NCI-H2107 (cell line): ENCODE measurements at places on chromosomes 5 and 9.
A peak's percentile ranks its signal among the peaks of the same experiment; 100 is the strongest.

DNA sequence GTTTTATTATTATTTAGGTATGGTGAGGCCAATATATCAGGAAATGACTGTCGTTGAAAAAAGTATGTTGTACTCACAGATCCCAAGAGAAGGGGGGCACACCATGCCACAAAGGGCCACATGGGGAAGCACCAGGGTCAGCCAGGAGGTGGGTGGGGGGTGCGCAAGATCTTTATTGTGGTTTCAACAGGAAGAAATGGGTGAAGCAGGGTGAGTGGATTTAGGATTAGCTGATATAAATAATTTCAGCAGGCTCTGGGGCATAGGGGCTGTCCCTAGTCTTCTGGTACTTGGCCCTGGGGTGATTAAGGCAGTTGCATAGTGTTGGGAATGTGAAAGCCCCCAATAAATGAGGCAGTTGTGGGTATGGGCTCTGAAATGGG is 8.6 kb downstream of the PDCD1LG2 start:
- DNase-seq = no peak

DNA sequence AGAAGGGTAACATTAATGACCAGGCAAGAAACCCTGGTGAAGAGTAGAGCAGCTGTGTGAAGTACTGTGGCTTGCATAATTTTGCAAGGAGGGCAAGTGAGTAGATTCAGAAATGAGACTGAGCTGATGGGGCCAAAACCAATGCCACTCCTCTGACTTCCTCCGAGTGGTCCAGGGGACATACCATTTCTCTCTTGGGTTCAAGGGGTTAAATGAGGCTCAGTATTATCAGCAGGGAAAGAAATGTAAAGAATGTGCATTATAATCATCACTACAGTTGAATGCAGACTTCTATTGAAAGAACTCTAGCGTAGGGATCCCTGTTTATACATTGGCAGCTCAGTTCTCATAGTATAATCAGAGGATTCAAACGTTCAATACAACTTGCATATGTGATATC is 9.9 kb downstream of the POLR3G start:
- DNase-seq = no peak

DNA sequence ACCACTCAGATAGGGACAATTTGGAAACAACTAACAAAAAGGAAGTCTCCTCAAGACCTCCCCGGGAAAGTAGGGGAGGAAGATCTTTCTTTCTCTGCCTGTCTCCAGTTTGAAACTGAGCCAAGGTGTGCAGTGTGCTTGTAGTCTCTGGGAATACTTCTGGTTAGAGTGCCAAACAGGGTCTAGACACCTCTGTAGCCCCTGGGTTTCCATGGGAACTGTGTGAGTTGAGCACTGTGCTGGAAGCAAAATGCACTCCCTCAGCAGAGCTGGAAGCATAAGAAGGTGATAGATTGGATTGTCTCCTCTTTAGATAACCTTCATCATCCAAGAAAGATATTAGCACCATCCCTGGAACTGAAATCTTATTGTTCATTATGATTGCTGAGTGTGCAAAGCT is 129.2 kb upstream of the TNPO1 start:
- no peak for DNase-seq

DNA sequence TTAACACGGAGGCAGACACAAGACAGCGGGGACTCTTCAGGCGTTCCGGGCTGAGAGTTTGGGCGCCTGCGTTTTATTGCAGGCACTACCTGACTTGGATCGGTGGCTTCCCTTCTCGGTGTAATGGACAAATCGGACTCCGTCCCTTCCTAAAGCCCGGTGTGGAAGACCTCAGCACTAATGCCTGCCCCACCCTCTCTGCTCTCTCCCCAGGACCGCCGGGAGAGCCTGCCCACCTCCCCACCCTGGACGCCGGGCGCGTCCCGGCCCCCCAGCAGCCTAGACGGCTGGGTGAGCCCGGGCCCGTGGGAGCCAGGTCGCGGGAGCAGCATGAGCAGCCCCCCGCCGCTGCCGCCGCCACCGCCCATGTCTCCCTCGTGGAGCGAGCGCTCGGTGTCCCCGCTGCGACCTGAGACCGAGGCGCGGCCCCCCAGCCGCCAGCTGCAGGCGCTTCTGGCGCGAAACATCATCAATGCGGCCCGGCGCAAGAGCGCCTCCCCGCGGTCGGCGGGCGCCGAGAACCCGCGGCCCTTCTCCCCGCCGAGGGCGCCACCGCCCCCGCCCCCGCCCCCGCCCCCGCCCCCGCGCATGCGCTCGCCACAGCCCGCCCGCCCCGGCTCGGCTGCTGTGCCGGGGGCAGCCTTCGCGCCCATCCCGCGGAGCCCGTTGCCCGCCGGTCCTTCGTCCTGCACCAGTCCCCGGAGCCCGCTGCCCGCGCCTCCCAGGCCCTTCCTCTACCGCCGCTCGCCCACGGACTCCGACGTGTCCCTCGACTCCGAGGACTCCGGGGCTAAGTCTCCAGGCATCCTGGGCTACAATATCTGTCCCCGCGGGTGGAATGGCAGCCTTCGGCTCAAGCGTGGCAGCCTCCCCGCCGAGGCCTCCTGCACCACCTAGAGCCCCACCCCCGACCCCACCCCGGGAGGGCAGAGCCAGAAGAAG is 4.6 kb upstream of the MYOZ3 start:
- peak; percentile 31 for DNase-seq

DNA sequence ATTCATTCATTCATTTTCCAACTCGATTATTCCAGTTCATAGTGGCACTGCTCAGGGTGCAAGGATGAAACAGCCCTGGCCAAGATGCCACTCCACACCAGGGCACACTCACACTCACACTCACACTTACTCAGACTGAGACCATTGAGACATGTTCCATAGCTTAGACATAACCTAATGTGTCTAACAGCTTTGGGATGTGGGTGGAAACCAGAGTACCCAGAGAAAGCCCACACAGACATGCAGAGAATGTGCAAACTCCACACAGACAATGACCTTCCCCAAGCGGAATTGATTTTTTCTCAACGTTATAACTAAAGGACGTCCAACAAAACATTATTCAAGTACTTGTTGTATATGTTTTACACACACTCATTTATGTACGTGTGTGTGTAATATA is 1363.5 kb downstream of the EFNA5 start:
- DNase-seq = no peak

DNA sequence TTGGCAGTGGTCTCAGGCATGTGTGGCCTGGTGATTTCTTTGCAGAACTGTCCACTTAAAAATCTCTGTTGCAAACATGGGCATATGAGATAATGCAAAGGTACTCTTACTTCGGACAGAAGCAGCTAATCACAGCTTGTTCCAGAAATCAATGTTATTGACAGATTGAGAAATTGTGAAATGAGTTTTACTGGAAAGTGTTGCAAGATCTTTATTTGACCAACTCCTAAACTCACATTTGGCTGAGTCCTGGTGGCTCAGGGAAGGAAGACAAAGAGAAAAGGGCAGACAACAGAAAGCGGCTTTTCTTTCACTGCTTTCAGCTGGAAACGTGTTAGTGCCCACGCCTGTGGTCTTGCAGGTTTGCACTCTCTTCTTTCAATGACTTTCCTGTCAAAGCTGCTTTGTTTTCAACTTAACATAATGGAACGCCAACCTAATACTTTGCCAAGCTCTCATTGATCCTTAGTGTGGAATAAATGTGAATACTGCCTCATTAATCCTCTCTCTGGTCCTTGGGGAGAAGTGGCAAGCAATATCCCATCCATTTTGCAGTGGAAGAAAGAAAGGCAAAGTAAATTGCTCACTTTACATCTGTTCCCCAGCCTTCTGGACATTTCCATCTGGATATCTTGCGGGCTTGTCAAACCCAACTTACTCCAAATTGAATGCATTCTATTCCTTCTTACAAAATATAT is 586.4 kb downstream of the LRRC70 start:
- no peak for DNase-seq

- no peak for DNase-seq
These were observed 68.4 kb downstream of the HSPA4 start for GRCh38 chr5:133120156-133120750.

DNA sequence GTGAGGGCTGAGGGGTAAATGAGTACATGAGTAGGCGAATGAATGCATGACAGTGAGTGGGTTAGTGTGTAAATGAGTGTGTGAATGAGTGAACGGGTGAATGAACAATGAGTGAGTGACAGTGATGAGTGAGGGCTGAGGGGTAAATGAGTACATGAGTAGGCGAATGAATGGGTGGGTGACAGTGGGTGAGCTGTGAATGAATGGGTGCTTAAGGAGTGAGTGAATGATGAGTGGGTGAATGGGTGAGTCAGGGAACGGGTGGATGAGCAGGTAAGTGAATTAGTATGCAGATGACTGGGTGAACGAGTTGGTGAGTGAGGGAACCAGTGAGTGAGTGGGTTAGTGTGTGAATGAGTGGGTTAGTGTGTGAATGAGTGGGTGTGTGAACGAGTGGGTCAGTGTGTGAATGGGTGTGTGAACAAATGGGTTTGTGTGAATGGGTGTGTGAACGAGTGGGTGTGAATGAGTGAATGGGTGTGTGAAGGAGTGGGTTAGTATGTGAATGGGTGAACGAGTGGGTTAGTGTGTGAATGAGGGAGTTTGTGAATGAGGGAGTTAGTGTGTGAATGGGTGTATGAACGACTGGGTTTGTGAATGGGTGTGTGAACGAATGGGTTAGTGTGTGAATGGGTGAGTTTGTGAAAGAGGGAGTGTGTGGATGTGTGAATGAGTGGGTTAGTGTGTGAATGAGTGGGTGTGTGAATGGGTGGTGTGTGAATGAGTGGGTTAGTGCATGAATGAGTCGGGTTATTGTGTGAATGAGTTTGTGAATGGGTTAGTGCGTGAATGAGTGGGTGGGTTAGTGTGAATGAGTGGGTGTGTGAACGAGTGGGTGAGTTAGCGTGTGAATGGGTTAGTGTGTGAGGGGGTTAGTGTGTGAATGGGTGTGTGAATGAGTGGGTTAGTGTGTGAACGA is 32.9 kb downstream of the NKD2 start:
- DNase-seq = no peak

GRCh38 chr5:180085837-180086236 is 14.3 kb upstream of the RNF130 start:
- DNase-seq = no peak

GRCh38 chr5:124745007-124745927 is 1.2 kb downstream of the ZNF608 start:
- DNase-seq = no peak

GRCh38 chr9:134775081-134775951 is 105.3 kb upstream of the FCN2 start:
- no peak for DNase-seq

- no peak for DNase-seq
These were observed 21.0 kb upstream of the RHOBTB3 start for GRCh38 chr5:95709967-95710650.

GRCh38 chr5:172866802-172867748 is 33.0 kb downstream of the ERGIC1 start:
- no peak for DNase-seq

- DNase-seq = no peak
These were observed 190.1 kb downstream of the CWC27 start for GRCh38 chr5:64958757-64959391.

- DNase-seq = no peak
These were observed 70.2 kb downstream of the NR2F1-AS1 start for GRCh38 chr5:93510626-93511380.

DNA sequence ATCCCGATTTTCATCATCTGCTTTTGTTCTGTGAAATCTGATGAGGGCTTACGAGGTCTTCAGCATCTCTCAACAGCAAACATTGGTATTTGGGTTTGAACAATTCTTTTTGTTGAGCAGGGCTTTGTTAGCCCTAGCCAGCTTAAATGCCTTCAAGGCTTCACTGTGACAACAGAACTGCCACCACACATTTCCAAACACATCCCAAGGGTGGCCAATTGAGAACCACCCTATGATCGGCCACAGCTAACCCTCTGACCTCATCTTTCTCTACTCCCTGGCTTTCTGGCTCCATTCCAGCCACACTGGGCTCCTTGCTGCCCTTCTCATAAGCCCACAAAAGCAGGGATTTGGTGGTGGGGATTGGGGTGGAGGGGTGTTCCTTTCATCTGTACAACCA is 17.6 kb downstream of the MTX3 start:
- DNase-seq = no peak

DNA sequence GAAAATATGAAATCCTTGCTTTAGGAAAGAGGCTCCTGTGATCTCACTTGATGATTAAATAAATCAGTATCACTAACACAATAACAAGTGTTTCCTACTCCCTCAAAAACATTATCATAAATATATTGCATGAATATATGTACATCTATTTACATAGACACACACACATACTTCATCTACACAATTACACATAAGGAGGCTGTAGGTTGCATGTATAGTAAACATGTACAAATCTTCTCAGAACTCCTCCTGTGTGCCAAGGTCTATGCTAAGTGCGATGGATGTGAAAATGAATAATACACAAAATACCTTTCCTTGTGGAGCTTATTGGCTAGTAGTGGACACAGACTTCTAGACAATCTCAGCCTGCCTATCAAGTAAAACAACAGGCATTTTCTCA is 239.9 kb downstream of the AGTPBP1 start:
- no peak for DNase-seq

GRCh38 chr9:78746010-78746409 is 449.1 kb downstream of the PSAT1 start:
- DNase-seq = peak; percentile 58

DNA sequence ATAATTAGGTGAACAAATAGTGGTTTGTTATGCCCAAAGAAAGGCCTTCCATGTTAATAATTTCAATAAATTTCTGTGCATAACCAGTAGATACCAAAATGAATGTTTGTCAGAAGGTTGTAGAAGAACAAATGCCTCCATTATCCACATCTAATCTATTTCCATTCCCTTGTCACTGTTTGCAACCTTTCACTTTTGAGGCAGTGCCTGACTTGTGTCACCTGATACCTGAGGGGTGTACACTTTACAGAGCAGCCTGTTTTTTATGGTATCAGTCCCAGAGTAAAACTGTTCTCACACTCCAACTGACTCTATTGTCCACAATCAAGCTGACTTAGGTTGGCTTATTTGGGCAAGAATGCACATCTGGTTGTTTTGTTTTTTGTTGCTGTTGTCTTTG is 40.1 kb downstream of the FREM1 start:
- DNase-seq = no peak

GRCh38 chr9:136171801-136172411 is 33.0 kb downstream of the LHX3 start:
- no peak for DNase-seq

- DNase-seq = no peak
These were observed 75.9 kb upstream of the HTR4 start for GRCh38 chr5:148730270-148730669.

DNA sequence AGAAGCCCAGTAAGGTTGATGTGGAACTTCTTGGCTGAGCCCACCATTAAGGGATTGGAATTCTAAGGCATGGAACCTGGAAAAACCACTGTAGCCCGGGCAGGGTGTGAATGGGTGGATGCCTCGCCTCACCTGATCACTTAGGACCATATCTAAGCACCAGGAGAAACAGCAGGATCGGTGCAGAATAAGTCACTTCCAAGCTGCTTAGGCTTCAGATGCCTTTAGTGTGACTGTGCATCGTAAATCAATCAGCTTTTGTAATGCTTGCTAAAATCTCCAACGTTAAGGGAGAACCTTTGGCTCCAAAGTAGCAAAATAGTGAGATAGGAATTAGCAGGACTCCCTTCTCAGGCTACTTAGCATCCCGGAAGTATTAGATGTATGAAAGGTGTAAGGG is 103.9 kb upstream of the MEGF10 start:
- no peak for DNase-seq
